ENCODE measurements at places on chromosomes 7 and 10. TPM values are rescaled to one million over a fixed set of nuclear protein-coding genes. Genes with fewer than 3 reads are reported as not detected.

The TFEC gene
- total RNA-seq: not detected

DNA sequence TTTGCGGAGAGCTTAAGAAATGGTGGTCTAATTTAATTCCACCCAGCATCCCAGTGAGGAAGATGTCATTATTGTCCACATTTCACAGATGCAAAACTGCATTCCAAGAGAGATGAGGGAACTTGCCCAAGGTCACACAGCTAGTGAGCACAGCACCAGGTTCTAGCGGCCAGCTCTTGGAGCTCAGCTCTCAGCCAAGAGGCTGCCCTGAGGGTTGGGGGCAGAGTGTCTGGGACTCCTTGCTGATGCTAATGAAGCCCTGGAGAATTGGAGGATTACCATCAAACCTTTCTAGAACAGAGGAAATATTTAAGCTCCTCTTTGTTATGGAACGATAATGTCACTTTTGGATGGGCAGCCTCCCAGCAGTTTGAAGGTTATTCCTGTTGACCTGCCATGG lies 48.0 kb downstream of the PLPP4 start:
- no peak for DNase-seq

GRCh38 chr10:132570771-132571649 lies 33.4 kb downstream of the INPP5A start:
- no peak for DNase-seq

DNA sequence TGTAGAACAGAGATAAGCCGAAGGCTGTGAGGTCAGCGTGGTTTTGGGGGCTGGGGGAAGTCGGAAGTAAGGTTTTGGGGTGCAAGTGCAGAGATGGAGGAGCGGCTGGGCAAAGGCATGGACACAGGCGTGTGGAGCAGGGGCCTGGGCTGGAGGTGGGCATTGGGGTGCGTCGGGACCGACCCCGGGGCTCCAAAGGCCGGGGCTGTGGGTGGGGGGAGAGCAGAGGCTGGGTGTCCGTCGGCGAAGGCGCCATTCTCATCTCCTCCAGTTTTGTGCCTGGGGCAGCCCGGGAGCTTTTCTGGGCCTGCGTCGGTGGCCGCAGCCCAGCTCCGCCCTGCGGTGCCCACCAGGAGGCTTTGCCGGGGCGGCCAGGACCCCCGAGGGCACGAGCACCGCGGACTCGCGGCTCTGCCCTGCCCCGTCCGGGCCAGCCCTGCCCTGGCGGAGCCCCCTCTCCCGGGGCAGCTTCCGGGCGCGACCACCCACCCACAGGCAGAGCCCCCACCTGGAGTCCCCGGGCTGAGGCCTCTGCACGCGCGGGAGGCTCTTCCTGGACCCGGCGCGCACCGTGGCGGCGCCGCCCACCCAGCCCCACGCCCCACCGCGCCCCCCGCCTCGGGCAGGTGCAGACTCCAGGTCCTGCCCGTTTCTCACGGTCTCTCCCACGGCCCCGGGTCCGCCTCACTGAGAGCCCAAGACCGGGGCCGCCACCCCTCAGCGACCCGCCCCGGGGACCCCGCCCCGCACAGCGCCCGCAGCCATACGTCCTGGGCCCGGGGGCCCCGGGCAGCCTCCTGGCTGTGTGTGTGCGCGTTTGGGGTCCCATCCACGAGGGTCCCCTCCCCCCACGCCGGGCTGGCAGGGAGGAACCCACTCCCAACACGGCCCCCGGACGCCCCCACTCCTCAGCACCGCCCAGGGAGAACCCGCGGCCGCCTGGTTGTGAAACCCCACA lies 7.7 kb upstream of the SCART1 start:
- no peak for DNase-seq

The JMJD1C gene
- total RNA-seq: 392 TPM

The ABCC2 gene
- total RNA-seq: 2.8 TPM

The RSPH10B2 gene
- total RNA-seq: not detected

- peak; percentile 3 for DNase-seq
These were observed 711 bp downstream of the NAMPT start for GRCh38 chr7:106283831-106284713.

GRCh38 chr10:21160116-21160515 lies 263.0 kb upstream of the NEBL start:
- no peak for DNase-seq

- DNase-seq: no peak
These were observed 284.3 kb downstream of the SORCS3 start for GRCh38 chr10:104925232-104925851.

DNA sequence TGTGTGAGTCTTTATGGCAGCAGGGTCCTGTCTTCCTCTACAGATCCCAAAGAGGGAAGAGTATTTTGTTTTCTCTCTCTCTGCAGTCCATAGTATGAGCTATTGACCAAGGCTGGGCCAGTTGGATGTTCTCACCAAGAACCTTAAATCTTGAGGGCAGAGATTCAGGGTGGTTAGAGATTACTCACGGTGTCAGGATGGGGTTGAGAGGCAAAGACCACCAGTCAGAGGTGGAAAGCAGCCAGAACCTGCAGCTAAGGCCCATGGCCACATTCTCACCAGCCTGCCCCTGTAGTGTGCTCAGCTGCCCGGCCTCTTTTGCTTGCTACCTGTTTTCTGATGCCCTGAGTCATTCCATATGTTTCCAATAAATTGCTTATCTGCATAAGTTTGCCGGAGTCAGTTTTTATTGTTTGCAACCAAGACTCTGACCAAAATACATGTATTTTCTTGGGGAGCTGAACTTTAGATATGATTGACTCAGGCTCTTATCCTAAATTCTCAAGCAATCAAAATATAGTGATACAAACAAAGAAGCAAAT lies 67.0 kb downstream of the MAP3K8 start:
- no peak for DNase-seq

- DNase-seq: no peak
These were observed 152.5 kb downstream of the SEMA3A start for GRCh38 chr7:84042110-84042539.

The POU6F2 gene
- not detected for total RNA-seq

- no peak for DNase-seq
These were observed 276.7 kb downstream of the PARD3 start for GRCh38 chr10:34538281-34538829.

The HIPK2 gene
- 21.3 TPM for total RNA-seq

DNA sequence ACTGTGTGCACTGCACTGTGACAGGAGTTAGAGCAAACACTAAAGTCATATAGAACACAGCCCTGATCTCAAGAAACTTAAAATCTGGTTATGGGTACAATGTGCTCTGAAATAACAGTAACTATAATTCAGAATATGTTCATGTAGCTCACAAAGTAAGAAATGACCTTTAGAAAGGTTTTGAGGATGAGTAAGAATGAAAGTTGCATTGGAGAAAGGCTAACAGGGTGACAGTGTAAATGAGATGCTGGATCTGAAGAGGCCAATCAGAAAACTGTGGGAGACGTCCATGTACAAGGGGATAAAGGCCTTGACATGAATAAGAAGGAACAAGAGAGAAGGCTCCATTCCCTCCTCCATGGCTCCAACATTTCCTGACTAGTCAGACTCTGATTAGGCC lies 124.7 kb downstream of the GRM3 start:
- no peak for DNase-seq

GRCh38 chr10:13775786-13776775 lies 189.3 kb downstream of the PRPF18 start:
- no peak for DNase-seq

The ACTL6B gene
- not detected for total RNA-seq

GRCh38 chr10:20890491-20891337 lies 6.4 kb downstream of the NEBL start:
- DNase-seq: no peak

The CYP26C1 gene
- total RNA-seq: not detected

The PTPRZ1 gene
- not detected for total RNA-seq

DNA sequence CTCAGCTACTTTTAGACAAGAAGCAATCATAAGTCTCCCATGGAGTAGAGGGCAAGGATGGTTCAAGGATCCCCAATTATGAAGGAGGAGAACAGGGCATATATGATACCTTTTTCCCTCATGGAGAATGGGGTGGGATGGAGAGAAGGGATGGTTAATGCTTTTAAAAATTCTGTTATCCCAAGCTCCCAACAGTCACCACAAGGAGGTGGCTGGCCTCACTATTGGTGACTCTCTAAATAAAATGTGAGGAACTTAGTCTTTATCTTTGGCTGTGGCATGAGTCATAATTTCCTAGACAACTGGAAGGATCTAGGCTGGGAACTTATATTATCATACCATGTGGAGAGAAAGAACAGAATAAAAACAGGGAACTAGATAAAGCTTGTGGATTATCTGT lies 297.0 kb downstream of the PHTF2 start:
- DNase-seq: no peak

- no peak for DNase-seq
These were observed 19.8 kb upstream of the BMPER start for GRCh38 chr7:33885290-33886148.

The UFSP1 gene
- 2.1 TPM for total RNA-seq

The CRTAC1 gene
- total RNA-seq: not detected

- DNase-seq: no peak
These were observed 66.5 kb downstream of the ADD3 start for GRCh38 chr10:110074298-110074697.

The BTBD16 gene
- total RNA-seq: not detected

Measured in CD8-positive, alpha-beta T cell (primary cell).